ENCODE measurements at places on chromosomes 3 and 15.

DNA sequence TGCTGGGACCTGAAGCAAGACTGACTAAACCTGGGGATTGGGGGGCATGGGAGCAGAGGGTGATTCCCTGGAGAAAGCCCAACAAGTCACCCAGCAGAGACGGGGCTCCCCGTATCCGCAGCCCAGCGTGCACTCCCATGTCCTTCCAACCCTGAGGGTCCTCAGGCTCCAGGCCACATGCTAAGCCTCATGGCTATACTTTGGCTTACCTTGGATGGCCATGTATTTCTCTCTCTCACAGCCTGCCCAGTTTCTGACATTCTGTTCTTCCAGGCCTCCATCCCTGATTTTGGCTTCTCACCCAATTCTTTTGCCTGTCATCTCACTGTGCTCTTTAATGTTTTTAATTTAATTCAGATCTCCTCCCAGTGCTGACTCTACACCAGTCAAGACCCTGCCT, 126.8 kb upstream of the CTDSPL start:
- DNase-seq, result no peak

DNA sequence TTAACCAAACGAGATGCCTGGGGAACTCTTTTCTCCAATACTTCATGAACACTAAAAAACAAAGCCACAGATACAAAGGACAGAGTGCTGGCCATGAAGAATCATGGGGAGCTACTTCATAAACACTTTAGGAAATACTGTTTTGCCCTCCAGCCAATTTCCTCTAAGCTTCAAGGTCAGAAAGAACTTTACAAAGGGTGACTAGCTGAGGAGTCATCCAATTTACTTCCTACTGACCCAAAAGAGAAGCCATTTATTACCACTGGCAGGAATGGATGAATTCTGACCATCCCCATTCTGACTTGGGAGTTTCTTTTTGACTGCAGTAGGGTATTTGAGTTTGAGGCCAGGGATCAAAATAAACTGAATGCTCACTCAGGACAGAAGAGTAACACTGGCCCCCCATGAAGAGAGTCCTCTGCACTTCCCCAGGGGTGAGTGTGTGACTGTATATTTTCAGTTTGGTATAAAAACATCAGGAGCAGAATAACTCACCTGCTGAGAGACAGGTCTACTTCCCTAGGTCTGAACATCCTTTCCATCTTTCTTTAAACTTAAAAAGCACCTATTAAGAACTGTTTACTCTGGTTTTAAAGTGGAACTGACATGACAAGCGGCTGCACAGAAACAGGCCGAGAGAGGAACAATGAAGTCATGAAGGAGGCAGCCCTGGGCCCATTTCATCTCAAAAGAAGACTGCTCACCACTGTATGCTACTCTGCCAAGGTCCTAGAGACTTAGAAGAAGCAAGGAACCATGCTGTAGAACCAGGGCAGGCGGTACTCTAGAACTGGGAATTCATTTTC, 203.6 kb downstream of the TNIK start:
- DNase-seq, result no peak

- no peak for DNase-seq
Measured at GRCh38 chr15:89409184-89410038, 74.8 kb upstream of the POLG start.

- no peak for DNase-seq
Measured at GRCh38 chr15:66840615-66841390, 138.8 kb downstream of the SMAD6 start.

DNA sequence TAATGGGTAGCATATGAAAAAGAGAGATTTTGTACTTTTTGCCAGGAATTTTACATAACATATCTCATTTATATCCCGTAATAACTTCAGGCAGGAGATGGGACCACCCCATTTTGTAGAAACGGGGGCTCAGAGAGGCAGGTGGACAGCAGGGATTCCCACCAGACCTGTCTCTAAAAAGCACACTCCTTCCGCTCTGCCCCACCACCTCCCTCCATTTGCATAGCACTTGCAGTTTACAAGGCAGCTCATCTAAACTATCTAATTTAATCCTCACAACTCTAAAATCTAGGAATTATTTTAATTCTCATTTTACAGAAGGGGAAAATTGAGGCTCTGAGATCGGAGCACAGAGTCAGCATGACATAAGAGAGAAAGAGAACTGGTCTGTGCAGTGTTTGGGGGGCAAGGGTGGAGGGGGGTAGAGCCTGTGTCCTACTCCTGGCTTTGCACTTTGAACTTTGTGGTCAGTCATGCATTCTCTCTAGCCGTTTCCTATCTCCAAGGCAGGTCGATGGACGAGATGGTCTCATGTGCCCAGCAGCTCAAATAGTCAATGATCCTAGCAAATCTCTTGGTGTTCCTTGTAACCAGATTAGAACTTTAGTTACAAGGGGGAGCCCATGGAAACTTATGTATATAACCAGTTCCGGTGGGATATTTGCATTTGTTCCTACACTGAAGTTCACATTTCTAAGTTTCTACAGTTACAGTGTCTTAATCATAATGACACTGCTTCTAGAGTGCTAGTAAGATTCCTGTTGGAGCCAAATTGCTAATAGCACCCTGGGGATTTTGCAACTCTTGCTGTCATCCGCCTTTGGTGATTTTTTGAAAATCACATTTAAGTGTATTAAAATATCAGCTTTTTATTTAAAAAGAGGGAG, 18.6 kb downstream of the CRYGS start:
- no peak for DNase-seq

Measured in activated CD8-positive, alpha-beta memory T cell treated with anti-CD3 and anti-CD28 coated beads for 48 hours (primary cell).